Neural progenitor cell (in vitro differentiated cells): ENCODE measurements at places on chromosomes 6 and 20. TPM values are rescaled to one million over a fixed set of nuclear protein-coding genes. Genes with fewer than 3 reads are reported as not detected.

DNA sequence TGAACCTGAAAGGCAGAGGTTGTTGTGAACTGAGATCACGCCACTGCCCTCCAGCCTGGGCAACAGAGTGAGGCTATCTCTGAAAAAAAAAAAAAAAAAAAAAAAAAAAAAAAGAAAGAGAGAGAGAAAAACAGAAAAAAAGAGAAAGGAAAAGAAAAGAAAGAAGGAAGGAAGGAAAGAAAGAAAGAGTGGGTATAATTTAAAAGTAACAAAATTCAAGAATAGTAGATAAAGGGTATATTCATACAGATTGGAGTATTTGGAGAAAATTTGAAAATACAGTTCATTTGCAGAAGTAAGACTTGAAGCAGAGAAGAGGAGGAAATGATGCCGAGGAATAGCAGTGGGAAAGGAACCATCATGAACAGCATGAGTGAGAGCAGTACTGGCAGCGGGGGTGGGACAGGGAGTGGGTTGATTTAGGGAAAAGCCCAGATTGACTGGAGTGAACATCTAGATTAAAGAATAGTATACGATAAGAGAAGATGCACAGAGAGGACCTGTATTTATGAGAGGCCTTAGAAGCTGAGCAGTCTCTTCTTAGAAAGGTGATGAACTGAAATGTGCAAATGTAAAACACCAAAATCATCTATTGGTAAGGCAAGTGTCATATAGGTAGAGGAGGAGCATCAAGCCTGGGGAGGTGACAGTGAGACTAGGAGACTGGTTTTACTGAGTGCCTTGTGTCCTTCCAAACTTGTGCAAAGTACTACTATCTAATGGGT, 17.8 kb upstream of the HLA-DRB1 start:
- no peak overlapping the region for H3K27ac ChIP-seq
- DNase-seq = no peak
- peaks cover 4% of the 10 kb centered on the region for H3K4me1 ChIP-seq
- H3K4me3 ChIP-seq = no peak overlapping the region

DNA sequence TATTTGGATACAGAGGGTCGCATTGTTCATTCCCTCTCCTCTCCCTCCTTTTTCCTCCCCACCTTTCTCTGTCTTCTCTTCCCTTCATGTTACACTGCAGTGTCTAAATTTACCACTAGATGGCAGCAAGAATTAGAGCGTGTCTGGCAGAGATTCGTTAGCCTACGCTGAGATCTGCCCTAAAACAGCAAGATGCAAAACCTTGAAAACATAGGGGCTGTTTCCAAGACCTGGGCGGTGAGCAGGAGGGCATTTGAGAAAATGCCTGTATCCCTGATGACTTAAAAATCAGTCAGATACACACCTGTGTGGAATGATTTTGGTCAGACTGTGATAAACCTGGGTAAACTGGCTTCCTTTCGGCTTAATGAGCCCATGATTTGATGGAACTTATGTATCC, 101.5 kb upstream of the ISM1 start:
- H3K36me3 ChIP-seq = no peaks in the 10 kb centered on the region
- no peak overlapping the region for H3K4me3 ChIP-seq
- peak; percentile 77 for DNase-seq

DNA sequence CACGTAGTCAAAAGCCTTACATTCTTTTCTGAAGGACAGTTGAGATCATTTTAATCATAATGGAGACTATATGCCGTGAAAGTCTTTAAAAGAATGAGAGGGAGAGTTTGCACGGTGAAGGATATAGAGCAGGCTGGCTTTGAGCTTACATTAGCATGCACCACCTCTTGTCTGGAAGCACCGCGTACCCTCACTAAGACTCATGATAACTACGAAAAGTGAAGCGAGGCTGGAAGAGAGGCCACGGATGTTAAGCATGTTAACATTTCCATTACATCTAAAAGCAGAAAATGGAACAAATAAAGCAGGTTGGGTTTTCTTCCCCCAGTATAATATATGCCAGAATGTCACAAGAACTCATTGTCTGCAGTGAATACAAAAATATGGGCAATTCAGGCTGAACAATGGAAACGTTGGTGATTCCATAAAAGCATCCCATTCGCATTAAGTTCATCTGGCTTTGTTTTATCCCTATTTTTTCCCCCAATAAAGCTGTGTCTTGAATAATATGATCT, 40.6 kb upstream of the NKX2-2 start:
- DNase-seq = no peak
- no peaks in the 10 kb centered on the region for H3K36me3 ChIP-seq
- no peak overlapping the region for H3K4me3 ChIP-seq
- H3K27me3 ChIP-seq = no peaks in the 10 kb centered on the region
- H3K27ac ChIP-seq = no peak overlapping the region

GRCh38 chr6:163416557-163417253, 2.2 kb downstream of the QKI start:
- no peaks in the 10 kb centered on the region for H3K36me3 ChIP-seq
- no peak overlapping the region for H3K27ac ChIP-seq
- no peaks in the 10 kb centered on the region for H3K27me3 ChIP-seq

Gene SMOC2
- 0.74 and 0.75 TPM in 2 replicates for total RNA-seq

Gene CGA
- 0.46 TPM in 1 of 2 replicates, not detected in the other for total RNA-seq

- H3K4me1 ChIP-seq = no peaks in the 10 kb centered on the region
- no peak overlapping the region for H3K27ac ChIP-seq
- peaks cover 28% of the 10 kb centered on the region for H3K27me3 ChIP-seq
These were observed 25.1 kb upstream of the TRIM26 start for GRCh38 chr6:30238178-30238795.

GRCh38 chr6:7270320-7271204, 42.4 kb downstream of the SSR1 start:
- H3K36me3 ChIP-seq = no peaks in the 10 kb centered on the region
- no peak overlapping the region for H3K4me3 ChIP-seq
- H3K4me1 ChIP-seq = no peaks in the 10 kb centered on the region

- H3K36me3 ChIP-seq = no peaks in the 10 kb centered on the region
- peaks cover 78% of the 10 kb centered on the region for H3K27me3 ChIP-seq
- peak within 1 kb of the TSS; percentile 56 for H3K4me3 ChIP-seq
- H3K27ac ChIP-seq = no peak within 1 kb of the TSS
- peak; percentile 97 for DNase-seq
These were observed at the start of gene PCSK2 for GRCh38 chr20:17226410-17227218. Gene PCSK2 (plus strand): TSS chr20:17227040. CDS start chr20:17227306, 266 bp downstream.

GRCh38 chr6:128492386-128492785, 28.0 kb downstream of the PTPRK start:
- no peaks in the 10 kb centered on the region for H3K36me3 ChIP-seq
- no peaks in the 10 kb centered on the region for H3K27me3 ChIP-seq
- no peak overlapping the region for H3K4me3 ChIP-seq
- H3K4me1 ChIP-seq = peaks cover 54% of the 10 kb centered on the region
- DNase-seq = no peak
- H3K27ac ChIP-seq = no peak overlapping the region

Gene ALDH5A1
- total RNA-seq = 3.5 and 10.8 TPM in 2 replicates

Gene OLIG3
- total RNA-seq = not detected in 2 replicates

- no peak overlapping the region for H3K27ac ChIP-seq
- no peaks in the 10 kb centered on the region for H3K36me3 ChIP-seq
- DNase-seq = peak; percentile 10
- no peak overlapping the region for H3K4me3 ChIP-seq
These were observed 19.6 kb downstream of the RPP21 start for GRCh38 chr6:30364591-30364990.

GRCh38 chr20:13857304-13857703, 72.5 kb downstream of the NDUFAF5 start:
- H3K36me3 ChIP-seq = no peaks in the 10 kb centered on the region
- H3K4me3 ChIP-seq = no peak overlapping the region
- H3K4me1 ChIP-seq = no peaks in the 10 kb centered on the region
- no peak overlapping the region for H3K27ac ChIP-seq

- no peaks in the 10 kb centered on the region for H3K4me1 ChIP-seq
- H3K4me3 ChIP-seq = no peak overlapping the region
- DNase-seq = no peak
These were observed 97.1 kb upstream of the EPHA7 start for GRCh38 chr6:93516441-93516840.

- H3K27ac ChIP-seq = no peak overlapping the region
- peaks cover 7% of the 10 kb centered on the region for H3K4me1 ChIP-seq
- no peak overlapping the region for H3K4me3 ChIP-seq
- no peaks in the 10 kb centered on the region for H3K36me3 ChIP-seq
These were observed 44.5 kb upstream of the RPS6KA2 start for GRCh38 chr6:166671434-166672081.

- H3K4me3 ChIP-seq = no peak overlapping the region
- no peaks in the 10 kb centered on the region for H3K27me3 ChIP-seq
- H3K27ac ChIP-seq = no peak overlapping the region
These were observed 23.4 kb downstream of the DYNLT1 start for GRCh38 chr6:158620963-158621693.

DNA sequence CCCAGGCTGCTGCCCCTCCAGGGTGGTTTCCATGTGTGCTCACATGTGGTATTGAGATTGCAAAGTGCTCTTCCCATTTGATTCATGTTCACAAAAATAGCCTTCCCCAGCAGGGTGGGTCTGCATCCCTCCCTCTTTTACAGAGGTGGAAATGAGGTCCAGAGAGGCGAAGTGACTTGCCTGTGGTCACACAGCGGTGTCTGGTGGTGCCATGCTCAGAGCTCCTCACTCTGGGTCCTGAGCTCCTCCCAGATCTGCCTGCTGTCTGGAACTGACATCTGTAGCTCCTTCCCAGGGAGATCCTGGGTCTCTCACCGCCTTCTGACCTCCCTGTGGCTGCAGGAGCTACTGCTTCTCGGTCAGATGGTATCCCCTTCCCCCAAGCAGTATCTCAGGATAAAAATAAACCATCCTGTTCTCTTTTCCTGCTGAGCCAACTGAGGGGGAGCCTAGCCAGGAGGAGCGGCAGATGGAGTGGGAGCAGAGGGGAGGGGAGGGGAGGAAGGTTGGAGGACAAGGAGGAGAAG, 11.9 kb downstream of the CD40 start:
- DNase-seq = no peak
- no peak overlapping the region for H3K4me3 ChIP-seq
- peaks cover 4% of the 10 kb centered on the region for H3K4me1 ChIP-seq
- no peaks in the 10 kb centered on the region for H3K36me3 ChIP-seq
- peaks cover 31% of the 10 kb centered on the region for H3K27me3 ChIP-seq

GRCh38 chr20:23039885-23040508, 4.9 kb downstream of the SSTR4 start:
- peaks cover 12% of the 10 kb centered on the region for H3K4me1 ChIP-seq
- no peak for DNase-seq
- H3K27me3 ChIP-seq = peaks cover 97% of the 10 kb centered on the region
- H3K27ac ChIP-seq = no peak overlapping the region
- no peaks in the 10 kb centered on the region for H3K36me3 ChIP-seq
- no peak overlapping the region for H3K4me3 ChIP-seq

GRCh38 chr6:45092135-45092534, 236.0 kb upstream of the RUNX2 start:
- H3K36me3 ChIP-seq = no peaks in the 10 kb centered on the region
- H3K4me1 ChIP-seq = no peaks in the 10 kb centered on the region
- no peak for DNase-seq
- no peaks in the 10 kb centered on the region for H3K27me3 ChIP-seq

Gene BPIFB4
- total RNA-seq = not detected in 2 replicates

Gene RNF8
- 41.3 and 68.5 TPM in 2 replicates for total RNA-seq

DNA sequence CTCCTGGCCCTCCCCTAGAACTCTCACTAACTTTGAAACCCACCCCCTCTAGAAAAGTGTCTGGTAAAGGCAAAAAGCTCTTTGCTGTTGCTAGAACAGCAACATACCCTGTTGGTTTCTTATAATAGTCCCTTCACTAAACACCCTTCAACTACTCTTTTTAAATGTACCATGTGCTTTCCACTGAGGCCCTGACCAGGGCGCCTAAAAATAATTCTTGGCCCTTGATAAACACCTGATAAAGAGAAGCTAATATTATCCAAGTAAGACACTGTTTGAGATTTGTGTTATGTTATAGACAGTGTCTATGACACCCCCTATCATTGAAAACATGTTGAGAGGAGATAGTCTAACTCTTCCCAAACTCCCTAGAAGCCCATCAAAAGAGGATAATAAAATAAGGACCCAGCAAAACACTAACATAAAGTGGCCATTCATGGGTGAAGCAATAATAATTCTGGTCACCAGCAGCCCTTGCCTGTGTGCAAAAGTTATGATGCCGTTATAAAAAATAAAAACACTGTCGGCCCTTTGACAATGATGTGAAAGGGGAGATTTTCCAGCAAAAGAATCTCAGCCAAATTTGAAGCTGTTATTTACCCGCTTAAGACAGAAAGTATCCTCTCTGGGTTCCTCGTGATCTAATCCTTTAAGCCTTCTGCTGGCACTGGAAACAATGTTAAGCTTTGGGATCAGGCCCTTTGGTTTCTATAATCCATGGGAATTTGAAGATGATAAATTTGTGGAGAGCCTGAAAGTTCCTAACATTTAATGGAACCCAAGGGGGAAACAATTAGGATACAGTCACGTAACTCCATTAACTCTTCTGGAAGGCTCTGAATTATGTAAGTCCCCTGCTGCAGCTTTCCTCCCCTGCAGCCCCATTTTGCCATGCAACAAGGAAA, 122.6 kb upstream of the PLCB4 start:
- H3K4me3 ChIP-seq = no peak overlapping the region
- DNase-seq = peak; percentile 53
- H3K27ac ChIP-seq = no peak overlapping the region
- H3K36me3 ChIP-seq = no peaks in the 10 kb centered on the region
- H3K27me3 ChIP-seq = no peaks in the 10 kb centered on the region

GRCh38 chr6:53894091-53894490, 99.3 kb downstream of the LRRC1 start:
- H3K4me3 ChIP-seq = no peak overlapping the region
- H3K27ac ChIP-seq = no peak overlapping the region
- no peaks in the 10 kb centered on the region for H3K36me3 ChIP-seq
- no peak for DNase-seq
- no peaks in the 10 kb centered on the region for H3K27me3 ChIP-seq

GRCh38 chr6:40015530-40015929, 81.3 kb upstream of the MOCS1 start:
- H3K36me3 ChIP-seq = no peaks in the 10 kb centered on the region
- H3K27me3 ChIP-seq = no peaks in the 10 kb centered on the region
- no peak overlapping the region for H3K27ac ChIP-seq
- H3K4me3 ChIP-seq = no peak overlapping the region
- no peak for DNase-seq

DNA sequence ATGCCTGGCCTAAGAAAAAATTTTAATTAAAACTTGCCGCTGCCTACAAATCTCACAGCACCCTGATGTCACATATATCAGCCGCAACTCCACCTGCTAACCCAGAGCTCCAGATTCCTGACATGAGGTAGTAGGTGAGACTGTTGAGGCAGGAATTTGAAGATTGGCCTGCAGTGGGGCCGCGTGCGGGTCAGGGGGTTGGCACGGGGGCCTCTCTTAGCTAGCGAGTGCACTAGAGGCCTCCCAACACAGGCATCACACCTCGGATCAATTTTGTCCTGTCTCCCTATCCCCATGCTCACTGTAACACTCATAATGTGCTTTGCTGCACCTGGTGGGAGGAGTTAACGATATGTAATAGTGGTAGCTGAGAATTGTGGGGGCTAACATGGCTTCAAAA, 349.8 kb downstream of the CDC5L start:
- H3K4me3 ChIP-seq = no peak overlapping the region
- H3K4me1 ChIP-seq = peaks cover 13% of the 10 kb centered on the region
- H3K27ac ChIP-seq = no peak overlapping the region
- no peak for DNase-seq

GRCh38 chr20:25039697-25040437, 18.1 kb downstream of the ACSS1 start:
- no peak for DNase-seq
- no peaks in the 10 kb centered on the region for H3K4me1 ChIP-seq
- no peak overlapping the region for H3K4me3 ChIP-seq
- H3K27ac ChIP-seq = no peak overlapping the region
- no peaks in the 10 kb centered on the region for H3K36me3 ChIP-seq

Gene PAK5
- 1.6 and 1.9 TPM in 2 replicates for total RNA-seq

Gene SLA2
- 0.21 and 0.50 TPM in 2 replicates for total RNA-seq

- no peak overlapping the region for H3K4me3 ChIP-seq
- no peak for DNase-seq
- no peaks in the 10 kb centered on the region for H3K4me1 ChIP-seq
- H3K36me3 ChIP-seq = no peaks in the 10 kb centered on the region
- no peak overlapping the region for H3K27ac ChIP-seq
- no peaks in the 10 kb centered on the region for H3K27me3 ChIP-seq
These were observed 282.7 kb upstream of the PRDM1 start for GRCh38 chr6:105803442-105803841.

Gene PXDC1
- 1.5 and 2.0 TPM in 2 replicates for total RNA-seq
